ENCODE measurements at places on chromosomes 11 and 22. TPM values are rescaled to one million over a fixed set of nuclear protein-coding genes. Genes with fewer than 3 reads are reported as not detected.

- DNase-seq, result peak; percentile 51
These were observed 32.0 kb downstream of the PDE2A start for GRCh38 chr11:72642043-72642883.

- no peak for DNase-seq
These were observed 70.1 kb upstream of the LINC01488 start for GRCh38 chr11:69411257-69411924.

DNA sequence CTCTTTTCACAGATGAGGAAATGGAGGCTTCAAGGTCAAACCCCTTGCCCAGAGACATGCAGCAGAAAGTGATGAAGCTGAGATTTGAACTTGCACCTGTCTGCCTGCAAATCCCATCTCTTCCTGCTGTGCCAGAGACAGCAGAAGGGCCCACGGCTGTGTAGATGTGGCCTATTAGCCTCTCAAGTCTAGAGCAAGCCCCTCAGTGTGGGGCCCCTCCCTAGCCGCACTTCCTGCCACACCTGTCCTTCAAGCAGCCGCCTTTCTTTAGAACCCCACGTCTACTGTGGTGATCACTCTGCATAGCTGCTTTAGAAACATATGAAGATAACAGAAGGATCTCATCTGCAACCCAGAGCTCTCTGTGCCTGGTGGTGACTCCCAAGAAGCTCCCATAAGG lies 41.2 kb upstream of the JAM3 start:
- no peak for DNase-seq

DNA sequence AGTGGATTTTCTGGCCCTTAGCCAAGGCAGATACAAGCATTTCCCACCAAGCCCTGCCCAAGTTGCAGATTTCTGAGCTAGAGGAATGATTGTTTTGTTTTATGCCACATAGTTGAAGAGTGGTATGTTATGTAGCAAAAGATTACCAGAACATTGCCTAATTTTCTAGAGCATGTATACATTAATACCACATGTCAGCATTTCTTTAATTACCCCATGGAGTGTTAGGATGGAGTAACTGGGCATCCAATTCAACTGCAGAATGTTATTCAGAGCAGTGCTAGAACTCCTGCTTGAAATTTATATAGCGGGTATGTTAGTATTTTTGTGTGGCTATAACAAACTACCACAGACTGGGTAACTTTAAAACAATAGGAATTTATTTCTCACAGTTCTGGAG lies 24.4 kb upstream of the CYP2R1 start:
- DNase-seq, result no peak

DNA sequence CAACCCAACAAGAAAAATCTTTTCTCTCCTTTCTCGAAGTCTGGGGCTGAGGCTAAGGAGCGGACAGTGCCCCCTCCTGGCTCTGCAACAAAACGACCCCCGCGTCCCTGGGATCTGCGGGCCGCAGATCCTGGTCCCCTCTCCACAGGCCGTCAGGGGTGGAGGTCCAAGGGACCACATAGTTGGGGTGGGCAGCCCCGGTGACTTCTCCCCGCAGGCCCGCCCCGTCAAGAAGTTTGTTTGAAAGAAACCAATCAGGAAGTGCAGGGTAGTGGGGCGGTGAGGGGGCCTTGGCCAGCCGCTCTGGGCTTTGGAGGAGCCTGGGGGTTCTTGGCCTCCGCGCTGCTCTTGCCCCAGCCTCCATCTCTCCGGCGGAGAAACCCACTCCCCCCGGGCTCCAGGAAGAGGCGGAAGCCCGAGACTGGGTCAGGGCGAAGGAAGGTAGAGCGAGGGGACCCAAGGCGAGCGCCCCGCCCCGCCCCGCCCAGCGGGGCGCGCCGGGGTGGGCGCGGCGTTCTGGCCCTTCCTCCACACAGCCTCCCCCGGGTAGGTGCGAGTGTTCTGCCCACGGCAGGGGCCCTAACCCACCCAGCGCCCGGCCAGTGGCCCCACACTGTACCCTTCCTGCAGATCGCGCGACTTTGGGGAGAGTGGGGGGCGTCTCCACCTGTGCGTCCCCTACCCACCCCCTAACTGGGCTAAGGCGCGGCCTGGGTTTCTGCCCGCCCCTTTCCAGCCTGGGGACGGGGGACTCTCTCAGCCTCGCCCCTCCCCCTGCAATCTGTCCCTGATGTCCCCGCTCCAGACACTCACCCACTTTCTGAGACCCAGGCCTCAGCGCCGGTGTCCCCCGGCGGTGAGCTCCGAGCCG lies 1.3 kb downstream of the TP53I11 start:
- DNase-seq, result peak; percentile 80

DNA sequence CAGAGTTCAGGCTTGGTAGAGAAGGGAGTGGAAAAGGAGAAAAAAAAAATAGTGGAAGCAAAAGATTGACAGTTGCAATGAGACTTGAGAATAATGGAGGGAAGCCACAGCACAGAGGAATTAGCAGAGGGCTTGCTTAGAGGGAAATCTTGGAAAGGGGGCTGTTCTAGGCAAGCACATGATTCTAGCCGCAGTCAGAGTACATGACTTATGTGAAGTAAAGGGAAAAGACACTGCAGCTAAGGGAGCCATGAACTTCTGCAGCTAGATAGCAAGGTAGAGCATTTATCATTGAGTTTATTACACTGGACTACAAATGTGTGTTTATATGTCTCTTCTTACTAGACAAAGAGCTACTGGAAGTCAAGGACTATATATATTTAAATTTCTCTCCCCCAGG lies 144.0 kb upstream of the OPCML start:
- DNase-seq, result no peak

DNA sequence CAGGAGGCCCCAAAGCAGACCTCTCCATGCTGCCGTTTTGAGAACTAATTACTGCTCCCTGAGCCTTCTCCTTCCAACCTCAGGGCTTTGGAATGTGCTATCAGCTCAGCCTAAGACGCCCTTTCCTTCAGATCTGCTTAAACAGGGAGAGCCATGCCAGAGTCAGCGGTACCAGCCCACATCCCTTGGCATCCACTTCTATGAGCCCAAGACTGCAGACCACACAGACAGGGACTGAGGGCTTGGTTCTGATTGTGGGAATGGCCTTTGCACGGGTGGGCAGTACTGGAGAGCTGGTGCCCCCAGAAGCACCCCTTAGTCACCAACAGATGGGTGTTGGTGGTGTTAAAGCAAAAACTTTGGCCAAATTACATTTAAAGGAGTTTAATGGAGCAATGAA lies 146.5 kb downstream of the TTC17 start:
- no peak for DNase-seq

DNA sequence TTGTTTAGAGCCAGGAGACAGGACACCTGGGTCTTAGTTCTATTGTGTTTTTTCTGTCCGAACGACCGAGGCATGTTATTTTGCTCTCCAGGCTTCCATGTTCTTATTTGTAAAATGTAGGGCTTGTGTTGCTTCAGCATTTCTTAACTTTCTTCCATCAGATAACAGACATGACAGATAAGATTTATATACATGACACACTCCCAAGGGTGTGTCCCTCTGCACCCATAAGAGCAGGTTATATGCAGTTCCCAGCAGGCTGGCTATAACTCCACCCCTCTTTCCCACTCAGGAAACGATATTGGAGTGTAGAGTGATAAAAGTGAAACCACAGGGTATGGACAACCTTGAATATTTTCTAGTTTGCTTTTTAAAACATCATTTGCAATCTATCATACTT lies 65.8 kb downstream of the APIP start:
- DNase-seq, result no peak

DNA sequence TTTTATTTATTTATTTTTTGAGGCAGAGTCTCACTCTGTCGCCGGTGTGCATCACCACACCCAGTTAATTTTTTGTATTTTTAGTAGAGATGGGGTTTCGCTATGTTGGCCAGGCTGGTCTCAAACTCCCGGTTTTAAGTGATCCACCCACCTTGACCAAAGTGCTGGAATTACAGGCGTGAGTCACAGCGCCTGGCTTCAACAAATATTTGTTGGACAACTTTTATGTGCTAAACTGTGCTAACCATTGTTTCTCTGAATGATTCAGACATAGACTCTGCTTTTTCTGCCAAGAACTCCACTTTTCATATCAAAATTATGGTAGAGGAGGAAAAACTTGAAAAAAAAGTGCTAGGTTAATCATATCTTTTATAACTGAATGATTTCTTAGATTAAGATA lies 36.3 kb downstream of the MMP7 start:
- DNase-seq, result no peak

GRCh38 chr22:27156821-27157489 lies 499.6 kb downstream of the MIAT start:
- no peak for DNase-seq

DNA sequence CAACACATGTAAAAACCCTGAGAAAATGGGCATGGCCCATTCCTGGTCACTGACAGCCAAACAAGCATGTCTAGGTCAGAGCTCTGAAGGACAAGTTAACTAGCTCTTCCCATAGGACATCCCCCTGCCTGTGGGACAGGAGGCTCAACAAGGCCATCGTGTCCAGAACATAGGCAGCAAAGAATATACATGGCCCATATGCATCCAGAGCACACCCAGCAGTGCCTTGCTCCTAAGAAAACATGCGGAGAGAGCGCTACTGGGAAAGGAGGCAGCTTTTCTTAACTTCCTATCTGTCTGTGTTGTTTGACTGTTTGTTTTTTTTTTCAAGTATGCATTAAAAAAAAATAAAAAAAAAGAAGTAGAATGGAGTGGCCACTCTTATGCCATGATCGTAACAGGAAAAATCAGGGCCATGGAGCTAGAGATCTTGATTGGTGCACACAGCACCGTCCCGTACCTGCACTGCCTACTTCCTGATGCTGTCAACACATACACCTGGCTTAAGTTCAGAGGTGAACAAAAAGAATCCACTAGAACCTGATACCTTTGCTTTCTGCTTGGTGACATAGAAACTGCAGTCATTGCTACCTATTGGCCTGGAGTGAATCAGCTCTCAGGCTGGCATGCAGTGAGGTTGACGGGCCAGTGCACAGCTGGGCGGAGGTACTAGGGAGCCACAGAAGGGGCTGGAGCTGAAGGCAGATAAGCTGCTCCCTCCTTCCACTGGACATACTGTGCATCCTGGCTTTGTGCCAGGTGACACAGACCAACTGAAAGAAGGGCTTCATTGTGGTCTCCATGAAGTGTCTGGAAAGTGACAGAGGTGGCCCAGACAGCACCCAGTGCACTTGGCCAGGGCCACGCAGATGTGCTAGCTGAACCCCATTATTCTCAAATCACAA lies 11.9 kb downstream of the UFD1 start:
- no peak for DNase-seq

GRCh38 chr11:119759324-119759723 lies 30.3 kb upstream of the NECTIN1 start:
- DNase-seq, result no peak

- no peak for DNase-seq
These were observed 505 bp downstream of the FAM227A start for GRCh38 chr22:38655519-38656255.

DNA sequence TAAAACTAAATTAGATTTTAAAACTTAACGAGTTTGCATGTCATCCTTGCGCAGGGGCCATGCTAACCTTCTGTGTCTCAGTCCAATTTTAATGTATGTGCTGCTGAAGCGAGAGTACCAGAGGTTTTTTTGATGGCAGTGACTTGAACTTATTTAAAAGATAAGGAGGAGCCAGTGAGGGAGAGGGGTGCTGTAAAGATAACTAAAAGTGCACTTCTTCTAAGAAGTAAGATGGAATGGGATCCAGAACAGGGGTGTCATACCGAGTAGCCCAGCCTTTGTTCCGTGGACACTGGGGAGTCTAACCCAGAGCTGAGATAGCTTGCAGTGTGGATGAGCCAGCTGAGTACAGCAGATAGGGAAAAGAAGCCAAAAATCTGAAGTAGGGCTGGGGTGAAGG lies 10.6 kb downstream of the LIMK2 start:
- no peak for DNase-seq

- peak; percentile 82 for DNase-seq
These were observed 36.6 kb upstream of the VPREB1 start for GRCh38 chr22:22207845-22208564.

GRCh38 chr22:49926916-49927315 lies 8.5 kb downstream of the CRELD2 start:
- DNase-seq, result peak; percentile 83

GRCh38 chr11:12784445-12784844 lies 110.2 kb downstream of the TEAD1 start:
- no peak for DNase-seq

DNA sequence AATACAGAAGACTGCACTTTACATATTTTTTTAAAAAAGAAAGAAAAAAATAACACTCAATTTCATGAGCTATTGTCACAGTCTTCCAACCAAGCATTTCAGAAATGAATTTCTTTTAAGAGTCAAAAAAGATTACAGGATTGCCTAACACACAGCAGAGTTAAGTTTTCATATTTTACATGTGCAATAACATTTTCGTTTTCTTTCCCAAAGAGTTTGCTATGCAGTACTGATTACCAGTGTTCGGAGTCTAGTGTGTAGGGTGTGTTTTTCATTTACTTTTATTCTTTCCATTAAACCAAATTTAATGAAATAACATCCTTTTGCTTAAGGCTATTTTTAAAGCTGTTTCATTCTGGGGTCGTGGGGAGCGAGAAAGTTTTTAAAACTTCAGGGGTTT lies 53.2 kb downstream of the MN1 start:
- no peak for DNase-seq

DNA sequence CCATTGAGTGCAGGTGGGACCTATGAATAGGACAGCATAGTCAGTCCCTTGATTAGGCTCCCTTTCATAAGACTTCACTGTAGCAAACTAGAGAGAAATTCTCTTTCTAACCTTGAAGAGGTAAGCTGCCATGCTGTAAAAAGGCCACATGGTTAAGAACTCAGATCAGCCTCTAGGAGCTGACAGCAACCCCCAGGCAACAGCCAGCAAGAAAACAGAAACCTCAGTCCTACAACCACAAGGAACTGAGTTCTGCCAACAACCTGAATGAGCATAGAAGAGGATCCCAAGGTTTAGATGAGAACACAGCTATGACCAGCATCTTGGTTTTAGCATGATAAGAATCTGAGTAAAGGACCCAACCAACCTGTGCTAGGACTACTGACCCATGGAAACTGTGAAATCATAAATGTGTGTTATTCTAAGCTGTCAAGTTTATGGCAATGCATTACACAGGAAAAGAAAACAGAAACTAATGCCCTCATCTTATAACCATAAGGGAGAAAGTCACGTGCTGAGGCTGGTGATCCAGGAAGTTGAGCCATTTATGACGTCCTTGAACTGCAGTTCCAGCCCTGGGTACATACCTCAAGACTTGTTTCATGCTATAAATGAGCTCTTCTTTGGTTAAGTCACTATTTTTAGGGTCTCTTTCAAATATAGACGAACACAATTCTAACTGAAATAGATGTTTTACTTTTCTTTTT lies 43.3 kb downstream of the RAB38 start:
- DNase-seq, result no peak

- DNase-seq, result no peak
These were observed 31.3 kb downstream of the LRRC10B start for GRCh38 chr11:61539831-61540357.

DNA sequence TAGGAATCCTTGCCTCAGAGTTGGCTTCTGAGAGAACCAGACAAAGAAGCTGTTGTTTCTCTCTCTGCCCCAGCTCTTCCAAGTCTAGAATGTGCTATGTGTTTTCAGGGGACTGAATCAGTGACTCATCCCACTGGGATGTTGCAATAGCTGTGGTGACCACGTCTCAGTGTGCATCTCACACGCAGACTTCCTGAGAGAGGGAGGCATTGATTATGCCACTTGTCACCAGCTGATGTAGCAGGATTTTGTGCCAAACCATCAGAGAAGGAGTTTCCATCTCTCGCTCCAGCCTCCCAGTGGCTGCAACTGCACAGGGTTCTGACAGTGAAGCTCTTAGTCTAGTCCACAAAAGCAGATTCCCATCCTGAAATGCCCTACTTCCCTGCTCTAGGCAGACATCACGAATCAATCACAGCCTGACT lies 455.8 kb downstream of the MIAT start:
- DNase-seq, result no peak

The CBL gene
- total RNA-seq, result 40.5 TPM

The PANX3 gene
- total RNA-seq, result not detected

The MAJIN gene
- not detected for total RNA-seq

The DLG2 gene
- 2.9 TPM for total RNA-seq

The APOA4 gene
- not detected for total RNA-seq

The CADM1 gene
- 1,339 TPM for total RNA-seq

Measured in glutamatergic neuron (in vitro differentiated cells).